Stimulated activated CD4-positive, alpha-beta T cell treated with anti-CD3 and anti-CD28 coated beads, Interleukin-2, amount 100 ng/mL, for 4 hours (primary cell): ENCODE measurements at places on chromosomes 4 and X.

DNA sequence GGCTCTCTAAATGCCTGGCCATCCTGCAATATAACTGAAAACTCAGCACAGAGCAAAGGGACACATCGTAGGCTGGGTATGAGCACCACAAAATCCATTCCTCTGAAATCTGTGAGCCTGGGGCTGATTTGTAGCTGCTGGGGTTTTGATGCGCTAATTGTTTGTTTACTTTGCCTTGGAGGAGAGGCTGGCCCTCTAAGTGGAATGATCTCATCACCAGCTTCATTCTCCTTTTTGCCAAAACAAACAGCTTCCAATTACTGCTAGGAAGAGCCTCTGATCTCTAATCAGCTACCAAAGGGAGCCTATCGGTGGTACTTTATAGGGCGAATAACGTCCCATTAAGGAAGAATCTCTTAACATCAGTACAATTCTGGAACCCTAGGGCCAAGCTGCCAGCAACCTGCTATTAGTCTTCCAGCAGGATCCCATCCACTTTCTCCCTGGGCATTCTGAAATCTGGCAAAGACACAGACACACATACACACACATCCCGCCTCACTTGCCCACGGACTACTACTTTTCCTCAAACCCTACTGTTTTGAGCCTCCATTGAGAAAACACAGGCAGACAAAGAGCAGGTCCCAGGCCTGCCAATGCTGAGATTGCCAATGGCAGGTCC lies 5.8 kb downstream of the ANOS1 start:
- no peak for DNase-seq

DNA sequence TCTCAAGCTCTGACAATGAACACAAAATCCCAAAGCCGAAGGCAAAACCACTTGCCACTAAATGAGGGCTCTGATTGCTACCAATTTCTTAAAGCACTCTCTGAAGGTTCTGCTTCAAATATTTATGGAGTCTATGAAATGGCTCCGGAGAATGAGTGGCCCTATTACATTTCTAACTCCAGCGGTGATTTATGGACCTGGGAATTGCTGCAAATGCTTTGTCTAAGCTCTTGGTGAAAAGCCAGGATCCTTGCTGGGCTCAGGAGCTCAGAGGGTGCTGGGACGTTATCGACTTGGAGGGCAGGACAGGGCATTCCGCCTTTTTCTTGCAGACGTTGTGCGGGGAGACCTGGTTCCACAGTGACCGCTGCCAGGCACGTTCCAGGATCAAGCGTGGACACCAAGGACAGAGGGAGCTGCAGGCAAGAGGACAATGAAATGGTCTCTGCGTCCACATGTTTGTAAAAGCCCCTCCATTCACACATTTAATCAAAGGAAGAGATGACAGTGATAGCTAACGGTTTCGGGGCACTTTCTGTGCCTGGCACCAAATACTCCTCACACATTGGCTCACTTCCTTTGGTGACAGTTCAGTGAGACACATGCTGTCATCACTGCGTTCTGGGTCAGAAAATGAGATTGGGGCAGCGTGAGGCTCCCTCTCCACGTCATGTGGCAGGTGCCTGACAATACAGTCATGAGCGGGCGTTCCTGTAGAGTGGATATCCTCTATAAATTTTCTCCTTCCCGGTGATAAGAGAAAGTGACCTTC lies 58.8 kb downstream of the C4orf50 start:
- DNase-seq = no peak

- DNase-seq = no peak
Observed at GRCh38 chr4:180665994-180666824, 1577.0 kb upstream of the TENM3 start.

DNA sequence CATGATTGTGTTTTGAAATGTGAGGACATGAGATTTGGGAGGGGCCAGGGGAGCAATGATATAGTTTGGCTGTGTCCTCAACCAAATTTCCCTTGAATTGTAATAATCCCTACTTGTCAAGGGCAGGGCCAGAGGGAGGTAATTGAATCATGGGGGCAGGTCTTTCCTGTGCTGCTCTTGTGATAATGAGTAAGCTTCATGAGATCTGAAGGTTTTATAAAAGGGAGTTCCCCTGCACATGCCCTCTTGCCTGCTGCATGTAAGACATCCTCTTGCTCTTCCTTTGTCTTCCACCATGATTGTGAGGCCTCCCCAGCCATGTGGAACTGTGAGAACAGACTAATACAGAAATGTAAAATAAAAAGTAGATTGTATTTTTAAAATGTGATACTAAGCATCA lies 1294.9 kb downstream of the ADGRL3 start:
- no peak for DNase-seq

DNA sequence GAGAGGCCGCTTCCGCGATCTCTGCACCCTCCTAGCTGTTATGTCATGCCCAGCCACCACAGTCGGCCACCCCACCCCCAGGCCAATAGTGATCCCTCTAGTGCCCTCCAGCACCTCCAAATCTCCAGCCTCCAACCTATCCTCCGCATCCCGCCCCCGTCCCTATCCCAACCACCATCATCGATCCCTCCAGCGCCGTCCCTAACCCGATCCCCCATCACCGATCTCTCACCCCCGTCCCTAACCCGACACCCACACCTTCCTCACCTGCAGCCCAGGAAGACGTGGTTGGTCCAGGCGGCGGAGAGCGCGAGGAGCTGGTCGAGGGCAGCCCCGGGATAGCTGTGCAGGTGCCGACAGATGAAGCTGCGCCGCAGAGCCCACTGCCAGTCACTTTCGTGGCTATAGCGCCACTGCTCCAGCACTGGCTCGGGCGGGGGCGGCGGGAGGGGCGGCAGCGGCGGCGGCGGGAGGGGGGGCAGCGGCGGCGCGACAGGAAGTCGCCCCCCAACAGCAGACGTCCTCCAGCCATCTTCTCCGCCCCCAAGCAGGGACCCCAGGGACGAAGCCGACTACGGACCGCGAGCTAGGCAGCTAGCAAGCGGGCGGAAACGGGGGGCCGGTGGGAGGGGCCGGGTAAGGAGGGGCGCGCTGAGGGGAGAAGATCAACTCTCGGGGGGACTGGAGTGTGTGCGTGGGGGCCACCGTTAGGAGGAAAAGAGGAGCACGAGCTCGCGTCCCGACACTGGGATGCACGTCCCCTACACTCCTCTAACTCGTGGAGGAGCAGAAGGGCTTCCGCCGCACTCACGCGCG lies 552 bp downstream of the NKRF start:
- peak; percentile 22 for DNase-seq

DNA sequence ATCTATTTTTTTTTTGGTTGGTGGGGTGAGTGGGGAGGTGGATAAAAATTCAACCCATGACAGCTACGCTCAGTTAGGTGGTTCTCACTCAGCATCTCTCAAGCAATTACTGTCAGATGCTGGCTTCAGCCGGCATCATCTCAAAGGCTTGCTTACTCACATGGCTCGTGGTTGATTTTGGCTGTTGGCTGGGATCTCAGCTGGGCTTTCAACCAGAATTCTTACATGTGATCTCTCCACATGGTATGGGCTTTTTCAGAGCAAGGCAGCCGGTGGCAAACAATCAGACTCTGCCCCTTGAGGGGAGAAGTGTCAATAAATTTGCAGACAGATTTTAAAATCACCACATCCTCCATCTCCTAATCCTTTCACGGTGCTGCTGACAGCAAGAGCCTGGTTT lies 47.2 kb downstream of the SLC34A2 start:
- DNase-seq = no peak

- DNase-seq = no peak
Observed at GRCh38 chr4:78569306-78569821, 17.8 kb downstream of the ANXA3 start.

DNA sequence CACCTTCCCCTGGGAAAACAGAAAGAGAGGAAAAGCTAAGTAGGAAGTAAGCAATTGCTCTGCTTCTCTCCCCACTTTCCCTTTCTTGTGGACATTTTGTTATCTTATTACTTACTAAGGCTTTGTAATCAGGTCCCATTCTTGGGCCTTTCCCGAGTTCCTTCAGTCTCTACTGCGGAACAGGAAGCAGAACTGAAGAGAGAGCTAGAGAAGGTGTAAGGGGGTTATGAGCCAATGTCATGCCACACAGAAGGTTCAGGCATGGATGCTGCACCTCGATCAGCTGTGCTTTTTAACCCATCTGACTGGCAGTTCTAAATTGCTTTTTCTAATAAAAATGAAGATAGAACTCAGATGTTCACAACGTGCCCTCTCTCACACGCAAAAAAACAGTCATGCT lies 83.6 kb downstream of the MID1 start:
- no peak for DNase-seq
